SK-N-DZ (cell line): ENCODE measurements at places on chromosomes 7 and 10.

DNA sequence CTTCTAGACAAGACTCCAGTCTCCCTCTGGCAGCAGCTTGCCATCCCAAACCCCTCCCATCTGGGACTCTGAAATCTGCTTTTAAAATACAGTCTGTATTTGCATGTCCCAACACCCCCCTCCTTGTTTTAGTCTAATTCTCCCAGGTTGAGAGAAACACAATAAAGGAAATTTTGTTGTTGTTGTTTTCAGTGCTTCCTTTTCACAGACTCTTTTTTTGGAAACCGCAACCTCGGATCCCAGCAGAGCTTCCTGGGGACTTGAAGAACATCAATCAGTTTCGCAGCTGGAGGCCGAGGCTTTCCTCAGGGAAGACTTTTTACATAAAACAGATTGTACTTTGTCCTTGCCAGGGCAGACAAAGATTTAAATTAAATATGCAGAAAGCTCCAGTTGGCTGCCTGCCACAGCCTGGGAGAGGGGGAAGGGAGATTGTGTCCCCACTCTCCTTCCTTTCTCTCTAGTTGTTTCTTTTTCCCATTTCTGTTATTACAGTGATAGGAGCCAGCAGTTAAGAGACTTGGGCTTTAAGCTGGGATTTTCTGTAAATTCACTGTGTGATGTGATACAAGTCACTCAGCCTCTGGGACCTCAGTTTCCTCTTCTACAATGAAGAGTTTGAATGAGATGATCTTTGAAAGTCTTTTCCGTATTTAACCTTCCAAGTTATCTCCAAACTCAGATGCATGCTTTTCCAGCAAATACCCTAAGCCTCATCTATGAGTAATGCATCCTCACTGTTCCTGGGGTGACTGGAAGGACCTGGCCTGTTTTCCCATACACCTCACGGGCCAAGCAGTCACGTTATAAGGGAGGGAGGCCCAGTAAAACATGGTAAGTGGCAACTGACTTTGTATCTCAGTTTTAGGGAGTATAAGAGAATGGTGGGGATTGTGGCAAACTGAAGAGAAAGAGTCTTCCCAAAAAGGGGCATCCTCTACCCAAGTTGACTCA, 192.3 kb downstream of the REEP3 start:
- DNase-seq: peak; percentile 74

- DNase-seq: no peak
Measured at GRCh38 chr10:53697038-53697437, 924.5 kb upstream of the MBL2 start.

DNA sequence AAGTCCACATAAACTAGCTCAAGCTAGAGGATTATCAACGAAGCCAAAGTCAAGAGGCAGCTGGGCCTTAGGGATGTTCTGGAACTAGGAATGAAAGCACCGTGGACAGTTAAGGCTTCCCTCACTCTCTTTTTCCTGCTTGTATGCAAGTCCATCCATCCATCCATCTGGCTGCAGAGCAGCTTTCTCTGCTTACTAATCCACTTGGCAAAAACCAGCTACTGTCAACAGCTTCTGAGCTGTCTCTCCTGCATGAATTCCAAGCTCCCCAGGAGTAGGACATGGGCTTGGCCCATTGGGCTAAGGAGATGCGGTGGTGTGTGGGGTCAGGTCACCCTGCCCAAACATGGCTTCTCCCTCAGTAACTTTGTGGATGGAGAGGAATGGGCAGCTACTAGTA, 66.2 kb downstream of the NAMPT start:
- DNase-seq: no peak

DNA sequence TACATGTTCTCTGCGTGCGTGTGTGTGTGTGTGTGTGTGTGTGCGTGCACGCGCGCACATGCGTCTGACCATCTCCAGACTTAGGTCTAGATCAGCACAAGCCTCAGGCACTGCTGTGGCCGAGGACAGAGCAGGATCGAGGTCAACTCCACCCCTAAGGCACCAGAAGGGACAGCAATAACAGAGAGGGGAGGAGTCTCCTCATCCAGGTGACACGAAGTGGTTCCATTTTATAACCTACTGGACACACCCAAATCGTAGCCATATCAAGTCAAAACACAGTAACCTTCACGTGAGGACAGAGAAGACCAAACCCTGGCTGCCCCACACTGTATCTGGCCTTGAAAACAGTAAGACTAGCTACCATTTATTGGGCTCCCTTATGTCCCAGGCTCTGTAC, 224.1 kb downstream of the FGFR2 start:
- no peak for DNase-seq

- DNase-seq: no peak
Measured at GRCh38 chr7:107691716-107692115, 31.1 kb downstream of the SLC26A4 start.

GRCh38 chr7:32481176-32481575, 9.0 kb downstream of the LSM5 start:
- DNase-seq: no peak

- DNase-seq: no peak
Measured at GRCh38 chr10:12909836-12910185, 91.7 kb downstream of the CCDC3 start.

GRCh38 chr7:155861480-155861868, 49.2 kb upstream of the SHH start:
- DNase-seq: no peak

DNA sequence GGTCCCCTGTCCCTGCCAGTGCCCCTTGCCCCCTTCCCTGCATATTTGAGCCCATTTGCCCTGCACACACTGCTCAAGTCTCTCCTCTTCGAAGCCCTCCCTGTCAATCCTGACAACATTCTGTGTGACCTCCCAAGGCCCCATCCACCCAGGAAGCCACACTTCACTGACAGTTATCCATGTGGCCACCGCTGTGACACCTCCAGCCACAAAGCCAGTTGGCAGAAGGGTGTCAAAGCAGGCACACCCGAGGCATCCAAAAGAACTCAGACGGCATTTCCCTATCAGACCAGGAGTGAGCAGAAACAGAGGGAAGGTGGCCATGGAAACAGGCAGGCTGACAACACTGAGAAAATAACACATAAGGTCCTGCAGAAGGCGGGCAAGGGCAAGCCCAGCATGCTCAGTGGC, 4.6 kb downstream of the POLM start:
- DNase-seq: no peak

DNA sequence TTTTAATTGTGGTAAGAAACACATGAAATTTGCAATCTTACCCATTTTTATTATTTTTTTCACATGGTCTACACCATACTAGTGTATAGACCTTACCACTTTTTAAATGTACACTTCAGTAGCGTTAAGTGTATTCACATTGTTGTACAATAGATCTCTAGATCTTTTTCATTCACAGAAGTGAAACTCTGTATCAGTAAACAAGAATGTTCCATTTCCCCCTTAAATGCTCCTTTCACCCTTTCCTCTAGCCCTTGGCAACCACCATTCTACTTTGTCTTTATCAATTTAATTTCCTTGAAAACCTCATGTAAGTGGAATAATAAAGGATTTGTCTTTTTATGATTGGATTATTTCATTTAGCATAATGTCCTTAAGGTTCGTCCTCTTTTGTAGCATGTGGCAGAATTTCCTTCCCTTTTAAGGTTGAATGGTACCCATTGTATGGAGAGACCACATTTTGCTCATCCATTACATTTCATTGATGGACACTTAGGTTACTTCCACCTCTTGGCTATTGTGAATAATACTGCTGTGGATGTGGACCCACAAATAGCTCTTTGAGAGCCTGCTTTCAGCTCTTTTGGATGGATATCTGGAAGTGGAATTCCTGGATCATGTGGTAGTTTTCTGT, 45.7 kb downstream of the SNX10 start:
- DNase-seq: no peak

- DNase-seq: no peak
Measured at GRCh38 chr7:114765331-114766040, 156.4 kb upstream of the MDFIC start.

- DNase-seq: peak; percentile 58
Measured at GRCh38 chr10:129971381-129972144, 7.5 kb upstream of the EBF3 start.

GRCh38 chr7:106679153-106679931, 18.4 kb upstream of the CCDC71L start:
- peak; percentile 75 for DNase-seq

DNA sequence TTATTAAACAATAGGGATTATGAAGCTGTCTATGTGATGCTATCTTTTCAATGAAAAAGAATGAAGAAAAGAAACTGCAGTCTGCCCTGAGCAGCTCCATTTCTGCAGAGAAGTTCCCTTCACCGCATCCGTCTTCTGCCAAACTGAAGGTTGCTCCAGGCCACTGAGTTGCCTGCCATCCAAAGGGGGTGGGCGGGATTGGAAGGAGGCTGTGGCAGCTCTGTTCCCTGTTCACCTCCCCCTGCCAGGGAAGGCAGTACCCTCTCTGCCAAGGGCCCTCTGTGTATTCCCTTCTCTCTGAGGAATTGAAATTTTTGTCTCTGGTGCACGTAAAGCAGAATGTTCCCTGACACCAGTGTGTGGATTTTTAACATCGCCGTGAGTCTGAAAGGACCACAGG, 243.1 kb upstream of the GHITM start:
- no peak for DNase-seq

GRCh38 chr10:124011464-124011863, 81.9 kb downstream of the CHST15 start:
- DNase-seq: no peak

DNA sequence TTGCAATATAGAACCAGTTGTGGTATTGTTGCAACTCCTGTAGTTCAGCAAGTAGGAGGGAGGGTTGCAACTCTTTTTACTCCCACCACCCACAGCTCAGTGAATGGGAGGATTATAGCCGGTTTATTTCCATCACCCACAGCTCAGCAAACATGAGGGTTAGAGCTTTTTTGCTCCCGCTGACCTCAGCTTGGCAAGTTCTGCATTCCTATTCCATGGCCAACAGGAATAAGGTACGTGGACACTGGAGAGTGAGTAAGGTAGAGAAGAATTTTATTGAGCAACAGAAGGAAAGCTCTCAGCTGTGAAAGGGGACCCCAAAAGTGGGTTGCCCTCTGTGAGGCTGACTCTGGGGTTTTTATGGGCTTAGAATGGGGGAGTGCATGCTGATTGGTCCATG, 167.1 kb upstream of the SMIM30 start:
- no peak for DNase-seq

- DNase-seq: peak; percentile 73
Measured at GRCh38 chr10:32005050-32005449, 51.2 kb downstream of the KIF5B start.

GRCh38 chr7:46811529-46811928, 770.4 kb downstream of the TNS3 start:
- DNase-seq: peak; percentile 6
